ENCODE measurements at places on chromosomes 1 and 21.

GRCh38 chr1:12078575-12078937 lies 15.5 kb downstream of the TNFRSF8 start:
- no peak for DNase-seq

GRCh38 chr21:21286170-21286798 lies 288.1 kb downstream of the NCAM2 start:
- DNase-seq, result no peak

- no peak for DNase-seq
Measured at GRCh38 chr1:115408533-115408932, 70.5 kb upstream of the NGF start.

DNA sequence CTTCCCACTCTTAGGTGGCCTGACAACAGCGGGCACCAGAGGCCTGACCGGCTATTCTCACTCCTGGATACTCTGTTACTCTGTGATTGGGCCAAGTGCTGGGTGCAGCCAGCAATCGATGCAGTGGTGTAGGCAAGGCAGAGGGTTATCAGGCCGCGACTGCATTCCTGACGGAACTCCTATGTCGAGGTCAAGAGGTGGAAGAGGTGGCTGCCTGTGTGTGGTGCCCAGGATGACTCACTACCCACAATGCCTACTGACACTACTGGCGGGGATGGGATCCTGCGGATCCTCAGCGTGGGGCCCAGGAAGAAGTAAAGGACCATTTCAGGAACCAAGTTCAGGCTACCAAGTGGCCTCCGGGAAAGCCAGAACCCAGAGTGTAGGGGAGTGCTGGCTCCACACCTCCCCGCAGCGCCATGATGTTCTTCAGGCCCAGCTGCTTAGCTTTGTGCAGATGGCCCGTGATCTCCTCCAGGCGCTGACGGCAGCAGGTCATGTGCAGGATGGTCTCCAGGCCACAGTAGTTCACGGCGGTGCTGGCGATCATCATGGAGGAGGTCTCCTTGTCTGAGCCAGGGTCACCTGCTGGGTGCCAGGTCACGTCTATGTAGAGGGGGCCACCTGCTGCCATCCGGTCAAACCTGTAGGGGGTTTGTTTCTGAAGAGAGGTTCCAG lies 4.9 kb downstream of the MTHFR start:
- DNase-seq, result peak; percentile 13

DNA sequence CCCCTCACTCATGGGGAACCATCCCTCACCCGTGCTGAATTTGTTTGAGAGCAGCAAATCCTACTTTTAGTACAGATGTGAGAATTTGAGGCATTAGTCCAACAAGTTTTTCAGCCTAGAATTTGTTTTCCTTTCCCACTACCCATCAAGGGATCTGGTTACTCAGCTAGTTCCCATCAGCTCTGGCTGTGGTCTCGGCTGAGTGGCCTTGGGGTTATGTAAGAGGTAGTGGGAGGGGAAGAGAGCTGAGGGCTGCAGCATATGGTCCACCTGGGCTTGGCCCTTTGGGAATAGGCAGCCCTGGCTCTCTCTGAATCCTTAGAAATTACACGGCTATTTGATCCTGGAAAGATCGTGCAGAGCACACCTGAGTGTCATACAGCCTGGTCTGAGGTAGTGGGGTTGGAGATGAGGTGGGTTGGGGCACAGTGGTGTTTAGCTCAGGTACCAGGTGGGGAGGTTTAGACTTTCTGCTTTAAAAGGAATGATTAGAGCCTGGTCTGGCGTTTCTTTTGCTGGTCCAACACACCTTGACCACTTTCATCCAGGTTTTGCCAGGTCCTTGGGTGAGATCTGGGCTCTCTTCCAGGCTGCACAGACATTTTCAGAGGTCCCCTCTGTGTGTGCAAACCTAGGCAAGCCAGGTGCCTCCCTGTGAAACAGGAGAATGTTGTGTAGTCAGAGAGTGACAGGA lies 4.2 kb downstream of the GSTM4 start:
- DNase-seq, result no peak

GRCh38 chr1:42423681-42424080 lies 32.1 kb downstream of the ZMYND12 start:
- DNase-seq, result no peak
